ENCODE measurements at places on chromosomes 2 and 18.

GRCh38 chr2:151670346-151670745 is 63.9 kb downstream of the NEB start:
- no peak for DNase-seq

GRCh38 chr2:38690499-38691420 is 24.8 kb downstream of the GALM start:
- DNase-seq = no peak

DNA sequence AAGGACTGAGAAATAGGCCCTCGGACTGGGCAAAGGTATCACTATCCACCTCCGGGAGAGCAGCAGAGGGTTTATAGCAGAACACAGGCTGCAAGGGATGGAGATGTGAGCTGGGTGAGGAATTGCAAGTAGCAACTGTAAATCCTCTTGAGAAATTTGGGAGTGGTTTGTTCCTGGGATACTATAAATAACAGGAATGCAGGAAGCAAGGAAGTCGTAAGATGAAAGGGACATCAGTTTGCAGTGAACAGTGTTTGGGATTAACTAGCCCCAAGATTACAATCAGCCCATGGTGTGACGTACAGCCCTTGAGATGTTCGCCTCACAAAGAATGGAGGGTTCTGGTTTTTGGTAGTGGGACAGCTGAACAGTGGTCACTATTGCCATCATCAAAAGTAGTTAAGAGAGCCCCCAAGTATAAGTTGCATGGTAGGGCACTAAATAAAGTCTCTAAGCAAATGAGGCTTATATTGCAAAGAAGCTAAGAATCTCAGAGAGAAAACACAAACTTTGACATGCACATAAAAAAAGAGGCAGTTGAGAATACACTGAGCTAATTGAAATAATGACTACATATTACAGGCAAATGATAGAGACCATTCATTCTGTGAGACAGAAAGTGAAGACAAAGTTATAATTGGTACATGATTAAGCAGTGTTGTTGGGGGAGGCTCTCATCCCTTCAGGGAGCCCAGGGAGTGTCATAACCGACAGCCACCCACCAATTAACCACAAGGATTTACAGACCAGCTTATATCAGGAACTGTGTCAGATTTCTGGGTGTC is 362.5 kb upstream of the ACVR2A start:
- no peak for DNase-seq

- no peak for DNase-seq
Measured at GRCh38 chr2:239220341-239220740, 180.5 kb downstream of the HDAC4 start.

DNA sequence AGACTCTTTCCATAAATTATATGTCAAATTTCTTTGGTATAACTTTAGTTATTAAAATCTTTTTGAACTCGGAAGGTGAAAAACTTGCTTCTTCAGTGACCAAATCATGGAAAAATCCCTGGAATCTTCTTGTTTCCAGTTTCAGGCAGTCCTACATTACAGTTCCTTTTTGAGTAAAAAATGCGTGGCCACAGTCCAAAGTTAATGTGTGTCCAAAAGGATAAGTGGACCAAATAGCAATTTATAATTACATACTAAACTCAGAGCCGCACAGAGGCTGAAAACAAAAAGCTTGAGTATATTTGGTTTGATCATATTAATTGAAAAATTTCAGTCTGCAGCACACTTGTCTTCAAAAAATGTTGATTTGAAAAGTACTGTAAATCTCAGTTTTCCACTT is 28.4 kb upstream of the DYNC2LI1 start:
- no peak for DNase-seq

GRCh38 chr2:118921646-118922045 is 20.3 kb upstream of the MARCO start:
- no peak for DNase-seq

DNA sequence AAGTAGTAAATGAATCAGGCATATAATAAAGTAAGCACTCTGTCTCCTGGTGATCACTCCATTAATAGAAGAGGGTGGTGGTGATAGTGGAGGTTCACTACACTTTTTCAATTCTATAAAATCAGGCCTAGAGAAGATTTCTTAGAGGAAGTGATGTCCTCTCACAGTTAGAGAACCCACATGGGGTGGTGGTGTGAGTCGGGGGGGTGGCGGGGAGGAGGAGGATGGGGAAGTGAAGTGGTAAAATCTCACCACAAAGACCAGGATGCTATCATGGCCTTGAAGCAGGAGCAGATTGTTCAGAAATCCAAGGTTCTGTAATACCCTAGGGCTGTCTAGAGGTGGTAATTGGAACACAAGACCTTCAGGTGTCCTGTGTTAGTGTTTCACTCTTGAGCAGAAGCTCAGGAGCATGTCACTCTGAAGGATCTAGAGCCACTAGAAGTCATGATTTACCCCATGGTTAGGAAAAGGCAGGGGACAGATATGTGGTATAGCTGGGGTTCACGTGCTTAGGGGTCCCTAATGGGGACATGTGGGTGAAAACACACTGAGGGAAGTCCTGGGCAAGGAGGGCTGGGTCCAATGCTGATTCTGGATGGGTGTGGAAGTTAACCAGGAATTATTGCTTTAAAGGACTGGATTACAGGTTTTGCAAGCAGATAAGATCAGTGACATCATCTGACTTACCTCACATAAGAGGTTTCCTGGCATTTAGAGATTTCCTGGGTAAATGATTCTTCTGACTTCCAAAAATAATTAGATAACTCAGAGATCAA is 31.0 kb downstream of the RNF125 start:
- DNase-seq = peak; percentile 28

DNA sequence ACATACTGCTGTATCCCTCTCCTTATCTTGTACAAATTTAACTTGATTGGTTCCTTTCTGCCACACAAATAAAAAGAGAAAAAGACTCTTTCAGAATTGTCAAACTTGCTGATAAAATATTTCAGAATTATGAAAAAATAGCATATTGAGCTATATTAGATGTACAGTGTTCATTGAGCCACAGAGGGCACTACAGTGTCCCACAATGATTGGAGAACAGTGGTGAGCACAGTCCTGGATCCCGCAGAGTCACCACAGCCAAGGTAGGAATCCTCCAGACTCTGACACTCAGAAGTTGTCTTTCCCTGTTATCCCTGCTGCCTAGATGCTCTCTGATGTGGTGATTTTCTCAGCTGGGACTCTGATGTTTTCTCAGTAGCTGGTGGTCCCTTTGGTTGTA is 1281.3 kb upstream of the ZEB2 start:
- no peak for DNase-seq

DNA sequence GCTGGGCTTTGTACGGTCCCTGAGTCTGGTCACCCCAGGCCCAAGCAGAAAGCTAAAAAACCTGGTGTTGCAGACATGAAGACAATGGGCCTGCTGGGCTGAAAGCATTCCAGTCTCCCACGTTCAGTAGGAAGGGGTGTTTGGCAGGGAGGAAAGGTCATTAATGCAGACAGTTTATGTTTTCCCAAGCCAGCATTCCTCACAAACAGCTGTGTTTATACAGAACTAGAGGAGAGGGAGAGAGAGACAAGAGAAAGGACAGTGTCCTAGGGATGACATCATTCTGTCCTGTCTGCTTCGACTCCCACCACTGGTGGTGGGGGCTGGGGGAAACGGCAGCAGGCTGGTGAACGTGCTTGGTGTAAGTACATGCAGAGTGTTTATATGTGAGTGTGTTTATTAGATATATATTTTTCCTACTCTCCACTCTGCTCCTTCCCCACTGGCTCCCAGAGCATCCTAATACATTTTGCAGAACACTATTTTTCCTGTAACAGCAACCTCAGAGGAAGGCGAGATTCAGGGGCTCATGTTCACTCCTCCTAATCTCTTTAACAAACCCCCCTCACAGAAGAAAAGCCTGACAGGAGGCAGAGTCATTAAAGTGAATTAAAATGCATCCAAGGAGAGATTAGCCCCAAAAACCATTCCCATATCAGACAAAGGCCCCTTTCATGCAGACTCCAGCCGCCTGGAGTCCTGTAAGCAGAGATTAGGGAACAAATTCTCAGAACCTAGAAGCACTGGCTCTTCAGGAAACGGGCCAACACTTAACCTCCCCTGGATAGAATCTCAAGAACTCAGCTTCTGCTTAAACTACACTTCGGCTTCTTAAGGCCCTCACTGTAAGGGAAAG is 380.4 kb downstream of the TNS1 start:
- no peak for DNase-seq

- DNase-seq = no peak
Measured at GRCh38 chr18:54117853-54118773, 106.4 kb downstream of the MBD2 start.

DNA sequence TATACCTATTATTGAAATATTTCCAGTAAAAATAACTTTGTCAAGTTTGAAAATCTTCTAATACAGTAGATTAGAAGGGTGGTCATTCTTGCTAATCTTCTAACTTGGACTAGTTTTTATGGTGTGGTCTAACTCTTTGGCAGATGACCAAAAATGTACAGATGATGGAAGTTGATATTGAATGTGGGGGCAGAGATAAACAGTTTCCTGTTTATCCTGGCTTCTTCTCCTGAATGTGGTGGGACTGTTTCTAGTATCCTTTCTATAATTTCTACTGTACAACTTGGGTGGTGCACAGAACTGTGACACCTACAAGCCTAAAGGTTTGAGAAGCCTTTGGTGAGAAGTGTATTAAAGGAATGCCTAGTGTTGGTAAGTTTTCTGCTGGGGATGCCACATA is 178.7 kb downstream of the PDE11A start:
- DNase-seq = no peak

DNA sequence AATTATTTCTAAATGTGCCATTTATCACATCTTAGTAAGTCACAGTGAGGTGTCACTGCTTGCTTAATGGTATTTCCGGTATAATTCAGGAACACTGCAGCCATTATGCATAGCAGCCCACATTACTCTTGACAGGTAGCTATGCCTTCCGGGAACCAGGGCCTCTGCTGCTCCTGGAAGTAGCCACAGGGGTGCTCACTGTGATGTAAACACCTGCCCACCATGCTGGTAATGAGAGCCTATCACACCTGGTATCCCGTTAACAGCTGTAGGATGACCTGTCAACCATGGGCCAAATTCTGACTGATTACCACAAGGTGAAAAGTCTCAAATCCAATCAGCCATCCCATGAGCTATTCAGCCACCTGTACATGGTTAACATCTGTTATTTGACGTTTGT is 647.0 kb upstream of the NXPH2 start:
- no peak for DNase-seq

GRCh38 chr2:177422271-177422670 is 29.7 kb downstream of the AGPS start:
- DNase-seq = no peak

GRCh38 chr2:170201734-170202393 is 23.9 kb downstream of the MYO3B start:
- no peak for DNase-seq

- no peak for DNase-seq
Measured at GRCh38 chr2:19751631-19752030, 150.2 kb downstream of the TTC32 start.

- DNase-seq = no peak
Measured at GRCh38 chr2:121695171-121695451, 41.6 kb downstream of the NIFK start.

DNA sequence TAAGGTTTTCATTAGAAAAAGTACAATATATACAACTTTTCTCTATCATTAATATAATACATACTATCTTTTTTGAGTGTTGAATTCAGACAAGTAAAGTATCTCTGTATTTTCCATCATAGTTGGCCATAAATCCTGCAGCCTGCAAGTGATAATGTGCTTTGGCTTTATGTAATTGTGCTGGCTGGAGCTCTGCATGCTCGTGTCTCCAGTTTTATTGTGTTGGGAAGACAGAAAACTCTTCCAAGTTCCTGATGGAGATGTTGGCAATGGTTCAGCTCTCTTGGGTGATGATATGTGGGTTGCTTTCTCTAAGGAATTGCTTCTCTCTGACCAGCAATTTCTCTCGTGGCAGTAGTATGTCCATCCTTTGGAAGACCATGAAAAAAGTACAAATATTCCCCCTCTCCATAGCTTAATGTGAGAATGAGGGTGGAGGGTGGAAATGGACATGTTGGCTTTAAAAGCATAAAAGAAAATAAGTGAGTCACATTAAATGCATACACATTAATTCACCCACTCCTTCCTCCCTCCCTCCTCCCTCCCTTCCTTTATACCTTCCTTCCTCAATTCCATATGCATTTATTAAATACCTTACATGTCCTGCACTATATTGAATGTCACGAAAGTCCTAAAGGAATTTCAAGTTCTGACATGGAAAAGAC is 344.2 kb downstream of the MTX2 start:
- no peak for DNase-seq

- DNase-seq = no peak
Measured at GRCh38 chr2:181371782-181372645, 85.2 kb upstream of the ITGA4 start.

- no peak for DNase-seq
Measured at GRCh38 chr2:49940626-49941025, 786.3 kb upstream of the FSHR start.

GRCh38 chr2:27083410-27084296 is 2.9 kb upstream of the KHK start:
- no peak for DNase-seq

GRCh38 chr2:206555721-206556120 is 86.6 kb upstream of the FAM237A start:
- no peak for DNase-seq

- no peak for DNase-seq
Measured at GRCh38 chr2:65504201-65504600, 71.8 kb upstream of the SPRED2 start.

GRCh38 chr2:173874894-173875237 is 90.3 kb downstream of the SP3 start:
- DNase-seq = no peak

GRCh38 chr2:96584017-96584416 is 47.5 kb downstream of the ARID5A start:
- no peak for DNase-seq
